HTR-8/SVneo (cell line): ENCODE measurements at places on chromosomes 16 and 17.

GRCh38 chr17:2197271-2197670 lies 106.3 kb downstream of the SMG6 start:
- no peak for DNase-seq

GRCh38 chr17:42287977-42288802 lies at the start of gene STAT5A:
STAT5A (plus strand) TSS chr17:42288498; CDS start chr17:42289412, 914 bp downstream.
- peak; percentile 51 for DNase-seq

DNA sequence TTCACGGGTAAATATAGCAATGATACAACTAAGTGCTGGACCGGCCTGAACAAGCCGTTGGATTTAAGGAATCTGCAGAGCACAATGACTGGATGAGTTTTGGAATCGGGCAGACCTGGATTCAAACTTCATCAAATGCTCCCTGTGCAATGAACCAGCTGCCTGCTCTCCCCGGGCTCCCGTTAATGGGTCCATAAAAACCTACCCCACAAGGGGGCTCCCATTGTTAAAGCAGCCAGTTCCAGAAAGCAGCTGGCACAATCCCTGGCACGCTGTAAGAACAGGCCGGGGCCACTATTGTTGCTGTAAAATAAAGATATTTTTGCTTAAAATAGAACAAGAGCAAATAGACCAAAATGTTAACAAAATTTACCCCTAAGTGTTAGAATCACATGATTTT lies 131.9 kb downstream of the C16orf95 start:
- no peak for DNase-seq

DNA sequence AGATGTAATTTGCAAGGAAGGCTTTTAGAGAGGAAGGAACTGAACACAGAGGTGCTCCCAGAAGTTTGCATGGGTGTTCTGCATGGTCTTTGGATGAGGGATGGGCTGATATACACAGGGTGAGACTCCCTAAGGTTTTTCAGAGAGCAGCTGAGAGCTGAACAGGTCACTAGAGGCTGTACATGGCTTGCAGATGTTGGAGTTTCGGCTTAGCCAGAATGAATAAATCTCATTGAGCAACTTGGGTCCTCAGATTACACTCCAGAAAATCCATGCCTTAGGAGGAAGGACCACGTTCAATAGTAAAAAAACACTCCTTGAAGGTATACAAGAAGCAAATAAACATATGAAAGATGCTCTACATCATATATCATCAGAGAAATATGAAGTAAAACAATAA lies 7.5 kb upstream of the ITGB3 start:
- no peak for DNase-seq

- DNase-seq: no peak
Observed at GRCh38 chr17:75301049-75301448, 11.8 kb upstream of the SLC25A19 start.

GRCh38 chr16:11302977-11303376 lies 21.8 kb upstream of the PRM1 start:
- no peak for DNase-seq

DNA sequence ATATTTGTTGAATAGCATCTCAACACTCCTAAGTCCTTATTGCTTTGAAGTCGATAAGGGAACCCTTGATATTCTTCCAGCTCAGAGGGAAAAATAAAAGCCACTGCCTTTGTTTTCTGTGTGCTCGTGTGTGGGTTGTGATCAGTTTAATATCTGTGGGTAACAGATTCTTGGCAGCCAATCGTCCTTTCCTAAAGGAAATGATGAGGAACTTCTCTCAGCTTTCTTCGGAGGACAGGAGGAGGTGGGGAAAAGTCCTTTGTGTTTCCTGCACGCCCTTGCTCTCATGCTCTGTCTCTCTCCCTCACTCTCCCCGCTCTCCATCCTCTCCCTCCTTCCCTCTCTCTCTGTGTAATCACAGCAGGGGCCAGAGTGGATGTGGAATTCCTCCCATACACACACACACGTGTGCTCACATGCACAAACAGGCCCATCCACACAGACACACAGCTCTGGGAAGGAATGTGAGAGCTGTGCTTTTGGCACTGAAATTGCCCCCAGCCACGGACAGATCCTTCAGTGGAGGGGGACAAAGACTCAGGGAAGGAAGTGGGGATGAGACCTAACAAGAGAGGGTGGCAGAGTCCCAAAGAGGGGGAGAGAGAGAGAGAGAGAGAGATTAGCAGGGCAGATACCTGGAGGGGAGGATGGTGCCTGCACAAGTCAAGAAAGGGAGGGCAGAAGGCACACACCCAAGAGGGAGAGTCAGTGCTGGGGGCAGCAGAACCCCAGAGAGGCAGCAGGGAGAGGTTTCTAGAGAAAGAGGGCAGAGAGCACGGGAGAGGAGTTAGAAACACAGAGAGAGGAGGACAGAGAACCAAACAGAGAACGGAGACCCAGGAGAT lies 83.5 kb upstream of the PLCG2 start:
- DNase-seq: no peak

- no peak for DNase-seq
Observed at GRCh38 chr17:17661134-17661533, 20.1 kb upstream of the RAI1 start.

DNA sequence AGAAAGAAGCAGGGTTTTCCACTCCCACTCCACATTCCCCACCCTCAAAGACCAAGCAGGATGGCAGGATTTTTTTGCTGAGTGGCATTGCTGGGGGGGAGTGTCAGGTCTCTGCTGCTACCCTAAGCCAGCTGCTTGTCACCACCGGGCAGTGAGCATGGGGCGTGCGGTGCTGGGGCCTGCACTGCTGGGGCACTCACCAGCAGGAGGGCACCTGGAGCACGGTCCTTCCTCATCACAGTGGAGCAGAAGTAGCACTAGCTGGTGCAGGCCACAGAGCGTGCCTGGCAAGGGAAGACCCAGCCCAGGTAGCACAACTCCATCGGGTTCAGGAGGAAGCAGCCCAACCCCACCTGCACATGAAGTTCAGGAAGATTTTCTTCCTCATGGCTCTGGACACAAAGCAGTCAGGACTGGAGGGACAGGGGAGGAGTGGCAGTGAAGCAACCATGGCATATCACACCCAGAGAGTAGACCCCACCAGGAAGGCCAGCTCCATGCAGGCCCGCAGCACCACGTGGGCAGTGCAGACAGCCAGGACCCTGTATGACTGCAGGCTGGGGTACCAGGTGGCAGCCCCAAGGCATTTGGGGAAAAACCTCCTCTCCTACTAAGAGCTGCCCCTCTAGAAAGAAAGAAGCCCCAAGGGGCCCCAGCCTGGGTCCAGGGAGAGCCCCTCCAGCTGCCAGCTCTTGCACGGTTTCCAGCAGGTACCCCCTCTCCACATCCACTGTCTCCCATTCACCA lies 16.7 kb upstream of the MYO18A start:
- no peak for DNase-seq

- DNase-seq: peak; percentile 93
Observed at GRCh38 chr17:15262291-15263205, 2.6 kb downstream of the PMP22 start.

- DNase-seq: no peak
Observed at GRCh38 chr17:1707107-1707506, 3.1 kb downstream of the TLCD2 start.
